Activated T-helper 1 cell treated with anti-CD3 and anti-CD28 coated beads, Interleukin-2, amount 50 U/mL, for 16 hours (primary cell): ENCODE measurements at places on chromosomes 3 and 15.

DNA sequence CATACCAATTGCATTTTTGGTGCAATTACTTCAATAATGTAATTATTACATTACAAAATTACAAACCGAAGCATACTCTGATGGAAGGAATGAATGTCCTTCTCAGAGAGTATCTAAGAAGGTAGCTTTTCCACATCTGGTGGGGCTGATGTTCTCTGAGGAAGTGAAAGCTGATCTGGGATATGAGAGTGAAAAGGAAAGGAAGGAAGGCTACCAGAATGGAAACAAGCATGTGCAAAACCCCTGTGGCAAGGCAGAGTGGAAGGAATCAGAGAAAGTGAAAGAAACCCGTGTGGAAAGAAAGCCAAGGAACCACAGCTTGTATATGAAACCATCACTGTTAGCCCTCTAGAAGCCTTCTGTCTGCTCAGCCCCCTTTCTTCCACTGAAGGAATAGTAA is 35.3 kb upstream of the GOLGA8A start:
- no peak for DNase-seq

DNA sequence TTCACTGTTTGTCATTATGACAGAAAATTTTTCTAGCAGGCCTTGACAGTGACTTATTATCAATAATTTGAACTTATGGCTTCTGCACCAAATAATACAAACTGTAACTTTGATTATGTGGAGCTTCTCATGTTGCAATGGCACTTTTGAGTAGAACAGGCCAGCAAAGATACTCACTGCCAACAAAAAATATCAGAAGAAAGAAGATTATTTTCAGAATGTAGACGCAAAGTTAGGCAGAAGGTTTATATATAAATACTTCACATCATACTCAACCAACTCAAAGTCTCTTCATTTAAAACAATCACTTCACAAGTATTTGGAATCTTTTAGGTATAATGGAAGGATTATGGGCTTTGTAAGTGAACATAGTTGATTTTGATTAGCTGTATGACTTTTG is 893.0 kb downstream of the ROBO2 start:
- no peak for DNase-seq

DNA sequence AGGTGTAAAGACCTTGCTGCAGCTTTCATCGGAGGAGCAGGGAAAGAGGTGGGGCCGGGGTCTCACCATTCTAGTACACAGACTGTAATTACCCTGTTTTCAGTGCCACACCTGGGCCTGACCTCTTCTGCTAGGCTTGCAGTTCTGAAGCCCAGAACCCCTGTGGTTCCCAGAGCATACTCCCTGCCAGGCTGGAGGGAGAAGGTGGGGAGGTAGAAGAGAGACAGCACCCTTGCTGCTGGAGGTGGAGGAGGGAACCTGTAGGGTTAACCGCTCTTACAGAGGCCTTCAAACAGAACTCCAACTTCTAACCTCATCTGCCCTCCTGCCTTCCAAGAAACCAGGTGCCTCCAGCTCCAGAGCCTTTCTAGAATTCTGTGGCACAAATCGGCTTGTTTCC is 27.0 kb downstream of the PCOLCE2 start:
- no peak for DNase-seq

- no peak for DNase-seq
These were observed 655 bp upstream of the RAB11A start for GRCh38 chr15:65868546-65869125.

GRCh38 chr3:43913036-43913948 is 222.6 kb downstream of the ABHD5 start:
- no peak for DNase-seq

- no peak for DNase-seq
These were observed 11.5 kb upstream of the SHF start for GRCh38 chr15:45199136-45199810.

DNA sequence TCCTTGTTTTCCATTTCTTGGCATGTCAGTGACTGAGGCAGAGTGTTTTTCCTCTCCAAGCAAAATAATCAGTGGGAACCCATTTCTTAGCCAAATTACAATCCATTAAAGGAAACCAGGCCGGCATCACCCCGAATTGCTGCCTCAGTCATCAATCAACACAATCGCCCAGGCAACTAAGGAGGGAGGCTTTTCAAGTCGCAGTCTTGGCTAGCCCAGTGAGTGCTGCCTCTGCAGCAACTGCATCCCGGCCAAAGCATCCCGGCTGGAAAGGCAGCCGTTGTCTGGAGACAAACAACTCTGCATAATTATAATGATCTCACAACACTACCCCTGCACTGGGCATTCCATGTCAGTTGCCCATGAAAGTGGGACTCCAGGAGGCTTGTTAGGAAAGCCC is 213.5 kb upstream of the PRICKLE2 start:
- DNase-seq = no peak

DNA sequence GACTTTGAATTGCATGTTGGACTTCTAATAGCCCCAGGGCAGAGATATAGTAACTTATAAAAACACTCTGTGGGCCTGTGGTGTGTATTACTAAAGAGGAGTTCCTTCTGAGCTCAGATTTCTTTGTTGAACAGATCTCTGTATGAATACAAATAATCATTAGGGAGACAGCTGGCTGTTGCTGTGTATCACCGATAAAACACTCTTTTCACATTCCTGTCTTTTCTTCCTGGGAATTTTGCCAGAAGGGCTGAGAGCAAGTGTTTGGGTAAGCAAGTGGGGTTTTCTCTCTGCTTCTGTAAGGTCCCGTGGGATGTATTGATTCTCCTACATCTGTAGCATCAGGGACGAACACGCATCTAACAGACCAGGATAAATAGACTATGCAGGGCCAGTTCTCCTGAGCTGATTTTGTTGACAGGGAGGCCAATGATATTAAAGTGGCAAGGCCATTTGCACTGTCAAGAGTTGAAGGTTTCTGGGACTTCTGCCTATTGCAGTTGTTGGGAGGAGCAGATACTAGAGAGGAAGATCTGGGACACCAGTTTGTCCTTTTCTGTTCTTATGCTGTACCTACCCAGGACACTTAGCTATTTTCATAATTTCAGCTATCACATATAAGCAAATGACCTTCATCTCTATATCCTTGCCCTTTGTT is 225.9 kb upstream of the CD96 start:
- DNase-seq = no peak

DNA sequence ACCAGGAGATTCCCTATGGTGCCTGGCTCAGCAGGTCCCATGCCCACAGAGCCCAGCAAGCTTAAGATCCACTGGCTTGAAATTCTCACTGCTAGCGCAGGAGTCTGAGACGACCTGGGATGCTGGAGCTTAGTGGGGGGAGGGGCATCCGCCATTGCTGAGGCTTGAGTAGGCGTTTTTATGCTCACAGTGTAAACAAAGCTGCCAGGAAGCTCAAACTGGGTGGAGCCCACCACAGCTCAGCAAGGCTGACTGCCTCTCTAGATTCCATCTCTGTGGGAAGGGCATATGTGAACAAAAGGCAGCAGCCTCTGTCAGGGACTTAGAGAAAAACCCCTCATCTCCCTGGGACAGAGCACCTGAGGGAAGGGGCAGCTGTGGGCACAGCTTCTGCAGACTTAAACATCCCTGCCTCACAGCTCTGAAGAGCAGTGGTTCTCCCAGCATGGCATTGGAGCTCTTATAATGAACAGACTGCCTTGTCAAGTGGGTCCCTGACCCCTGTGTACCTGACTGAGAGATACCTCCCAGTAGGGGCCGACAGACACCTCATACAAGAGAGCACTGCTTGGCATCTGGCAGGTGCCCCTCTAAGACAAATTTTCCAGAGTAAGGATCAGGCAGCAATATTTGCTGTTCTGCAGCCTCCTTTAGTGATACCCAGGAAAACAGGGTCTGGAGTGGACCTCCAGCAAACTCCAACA is 231.5 kb upstream of the SETMAR start:
- no peak for DNase-seq

DNA sequence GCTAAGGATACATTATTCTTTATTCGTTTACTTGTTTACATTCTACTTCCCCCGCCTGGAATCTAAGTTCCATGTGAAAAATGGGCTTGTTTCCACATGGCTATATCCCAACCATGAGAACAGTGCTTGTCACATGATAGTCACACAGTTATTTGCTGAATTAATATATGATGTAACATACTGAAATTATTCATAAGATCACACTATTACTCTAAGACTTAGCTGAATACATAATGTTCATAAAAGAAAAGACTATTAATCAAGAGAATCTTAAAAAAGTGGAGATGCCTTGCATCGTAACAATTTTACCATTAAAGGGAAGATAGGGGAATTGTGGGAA is 6.5 kb downstream of the PBRM1 start:
- no peak for DNase-seq

DNA sequence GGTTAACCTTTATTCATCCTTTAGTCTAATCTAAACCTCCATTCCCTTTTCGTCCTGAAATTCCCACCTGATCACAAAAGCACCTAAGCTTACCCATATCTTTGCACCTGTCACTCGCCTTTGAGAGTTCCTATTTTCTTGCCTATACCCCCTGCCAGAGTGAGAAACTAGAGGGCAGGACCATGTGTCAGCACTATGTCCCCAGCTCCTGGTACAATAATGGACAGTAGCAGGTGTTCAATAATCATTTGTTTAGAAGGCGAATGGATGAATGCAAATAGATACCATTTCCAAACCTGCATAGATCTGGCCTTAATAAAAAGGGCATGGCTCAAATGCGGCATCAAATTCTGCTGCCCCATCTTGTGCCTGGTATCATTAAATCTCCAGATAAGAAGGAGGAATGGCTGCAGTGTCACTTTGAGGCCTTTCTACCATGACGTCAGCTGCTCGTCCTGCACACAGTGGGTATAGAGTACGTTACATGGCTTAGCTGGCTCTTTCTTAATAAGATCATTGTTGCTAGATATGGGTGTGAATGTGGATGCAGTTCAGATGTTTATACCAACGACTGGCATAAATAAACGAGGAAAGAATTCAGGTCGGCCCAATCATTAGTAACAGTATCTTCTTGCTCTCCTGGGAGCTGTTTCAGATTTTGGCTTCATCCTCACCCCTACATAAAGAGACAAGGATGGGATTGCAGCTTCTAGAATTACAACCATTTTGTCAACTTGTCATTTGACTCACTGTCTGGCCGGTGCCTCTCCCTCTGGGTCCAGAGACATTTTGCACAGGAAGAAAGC is 148.7 kb downstream of the RORA start:
- no peak for DNase-seq

DNA sequence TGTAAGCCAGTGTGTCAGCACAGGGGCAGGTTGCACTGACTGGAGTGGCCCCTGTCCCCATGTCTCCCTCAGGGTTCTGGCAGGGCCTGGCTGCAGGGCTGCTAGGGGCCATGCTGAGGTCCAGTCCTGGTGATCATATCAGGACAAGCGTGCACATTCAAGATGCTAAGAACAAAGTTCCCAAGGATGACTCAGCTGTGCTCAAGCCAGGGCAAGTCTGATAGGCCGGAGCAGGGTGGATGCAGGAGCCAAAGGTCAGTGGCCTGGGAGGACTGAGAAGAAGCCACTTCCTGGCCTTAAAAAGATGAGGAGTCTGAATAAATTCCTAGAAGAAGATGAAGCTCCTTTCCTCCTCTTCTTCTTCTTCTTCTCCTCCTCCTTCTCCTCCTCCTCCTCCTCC is 353.2 kb downstream of the AGBL1 start:
- DNase-seq = no peak

GRCh38 chr3:54712539-54712938 is 215.3 kb downstream of the LRTM1 start:
- no peak for DNase-seq

- no peak for DNase-seq
These were observed 60.9 kb downstream of the ARNT2 start for GRCh38 chr15:80464951-80465625.

- no peak for DNase-seq
These were observed 73.7 kb downstream of the DNAJB8 start for GRCh38 chr3:128392818-128393544.

DNA sequence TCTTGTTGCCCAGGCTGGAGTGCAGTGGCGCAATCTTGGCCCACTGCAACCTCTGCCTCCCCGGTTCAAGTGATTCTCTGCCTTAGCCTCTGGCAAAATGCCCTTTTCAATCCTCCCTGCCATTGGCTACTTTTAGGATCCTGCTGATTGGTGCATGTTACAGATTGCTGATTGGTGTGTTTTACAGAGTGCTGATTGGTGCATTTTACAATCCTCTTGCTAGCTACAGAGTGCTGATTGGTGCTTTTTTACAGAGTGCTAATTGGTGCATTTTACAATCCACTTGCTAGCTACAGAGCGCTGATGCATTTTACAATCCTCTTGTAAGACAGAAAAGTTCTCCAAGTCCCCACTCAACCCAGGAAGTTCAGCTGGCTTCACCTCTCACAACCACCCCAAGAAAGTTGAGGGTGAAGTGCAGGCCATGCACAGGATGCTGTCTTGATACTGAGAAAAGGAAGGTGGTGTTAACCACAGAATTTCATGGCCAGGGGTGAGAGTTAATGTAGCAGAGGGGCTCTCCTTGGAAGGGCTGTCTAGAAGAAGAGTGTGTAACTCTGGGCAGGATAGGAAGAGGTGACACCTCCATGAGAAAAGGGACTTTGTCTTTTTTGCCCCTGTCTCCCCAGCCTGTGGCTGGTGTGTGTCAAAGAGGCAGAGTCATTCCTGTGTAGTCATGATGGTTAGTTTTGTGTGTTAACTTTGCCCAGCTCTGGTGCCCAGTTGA is 145.9 kb downstream of the APBA2 start:
- DNase-seq = no peak

DNA sequence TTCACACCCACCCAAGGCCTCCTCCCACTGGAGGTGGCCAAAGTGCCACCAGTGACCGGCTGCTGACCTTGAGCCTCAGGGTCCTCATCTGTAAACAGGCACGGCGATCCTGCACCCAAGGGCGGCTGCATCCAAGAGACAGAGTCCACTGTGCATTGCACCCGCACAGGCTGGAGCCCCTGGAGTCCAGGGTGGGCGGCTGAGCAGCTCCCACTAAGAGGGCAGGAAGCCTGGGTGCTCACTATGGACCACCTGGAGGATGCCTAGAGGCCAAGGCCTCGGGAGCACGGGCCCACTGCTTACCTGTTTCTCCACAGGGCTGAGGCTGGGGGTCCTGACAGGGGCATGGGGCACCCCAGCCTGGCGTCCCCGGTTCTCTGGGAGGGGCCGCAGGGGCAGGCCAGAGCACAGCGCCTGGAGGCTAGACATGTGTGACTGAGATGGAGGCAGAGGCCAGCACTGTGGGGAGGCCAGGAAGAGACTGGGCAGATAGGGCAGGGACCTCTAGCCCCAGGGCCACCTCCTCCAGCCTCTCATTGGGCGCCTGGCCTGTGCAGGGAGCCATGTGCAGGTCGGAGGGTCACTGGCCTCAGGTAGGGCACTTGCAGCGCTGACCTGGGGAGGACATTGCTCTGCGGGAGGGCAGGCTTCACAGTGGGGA is at the start of gene UROC1:
Gene UROC1, minus strand, starts transcription at position 483 of the 661 bp plus-strand sequence. Its CDS starts 54 bp downstream, at position 429.
- no peak for DNase-seq

DNA sequence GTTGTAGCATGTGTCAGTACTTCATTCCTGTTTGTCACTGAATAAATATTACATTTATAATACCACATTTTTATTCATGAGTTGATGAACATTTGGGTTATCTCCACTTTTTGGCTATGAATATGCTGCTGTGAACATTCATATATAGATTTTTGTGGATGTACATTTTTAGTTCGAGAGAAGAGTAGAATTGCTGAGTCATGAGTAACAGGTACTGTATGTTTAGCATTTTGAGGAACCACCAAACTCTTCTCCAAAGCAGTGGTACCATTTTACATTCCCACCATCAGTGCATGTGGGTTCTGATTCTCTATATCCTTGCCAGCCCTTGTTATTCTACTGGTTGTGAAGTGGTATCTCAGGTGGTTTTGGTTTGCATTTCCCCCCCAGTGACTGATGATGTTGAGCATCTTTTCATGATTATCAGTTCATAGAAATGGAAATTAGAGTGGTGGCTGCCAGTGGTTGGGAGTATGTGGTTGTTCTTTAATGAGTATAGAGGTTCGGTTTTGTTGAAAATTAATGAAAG is 59.6 kb downstream of the CCDC66 start:
- no peak for DNase-seq
